ENCODE measurements at places on chromosomes 3 and 15. TPM values are rescaled to one million over a fixed set of nuclear protein-coding genes. Genes with fewer than 3 reads are reported as not detected.
A peak's percentile ranks its signal among the peaks of the same experiment; 100 is the strongest.

Gene MTHFS
- 7.1 TPM for total RNA-seq

DNA sequence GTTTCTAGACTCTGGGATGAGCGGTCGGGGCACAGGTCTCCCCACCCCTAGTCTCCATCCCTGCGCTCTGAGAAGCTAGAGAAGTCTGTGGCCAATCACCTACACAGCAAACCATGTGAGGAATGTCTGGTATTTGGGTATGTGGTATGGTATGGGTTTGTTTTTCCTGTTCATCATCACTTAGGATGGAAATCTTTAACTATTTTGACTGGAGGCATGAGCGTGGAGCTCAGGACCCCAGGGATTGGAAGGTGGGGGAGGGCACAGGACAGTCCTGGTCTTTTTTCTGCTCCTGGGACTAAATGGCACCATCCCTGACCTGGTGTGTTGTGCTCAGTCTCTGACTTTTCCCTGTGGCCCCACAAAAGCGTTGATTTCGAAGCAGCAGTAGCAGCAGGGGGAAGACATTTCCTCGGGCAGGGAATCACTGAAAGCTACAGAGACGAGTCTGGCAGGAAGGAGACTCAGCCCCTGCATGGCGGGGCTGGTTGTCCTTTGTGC lies 191.7 kb upstream of the TPM1 start:
- H3K27me3 ChIP-seq = no peaks in the 10 kb centered on the region
- H3K4me1 ChIP-seq = peaks cover 9% of the 10 kb centered on the region

Gene RSRC1
- 38.5 TPM for total RNA-seq

Gene CHRFAM7A
- total RNA-seq = not detected

Gene PLSCR2
- not detected for total RNA-seq

Gene WWTR1
- 181 TPM for total RNA-seq

Gene MLF1
- total RNA-seq = 9.8 TPM

DNA sequence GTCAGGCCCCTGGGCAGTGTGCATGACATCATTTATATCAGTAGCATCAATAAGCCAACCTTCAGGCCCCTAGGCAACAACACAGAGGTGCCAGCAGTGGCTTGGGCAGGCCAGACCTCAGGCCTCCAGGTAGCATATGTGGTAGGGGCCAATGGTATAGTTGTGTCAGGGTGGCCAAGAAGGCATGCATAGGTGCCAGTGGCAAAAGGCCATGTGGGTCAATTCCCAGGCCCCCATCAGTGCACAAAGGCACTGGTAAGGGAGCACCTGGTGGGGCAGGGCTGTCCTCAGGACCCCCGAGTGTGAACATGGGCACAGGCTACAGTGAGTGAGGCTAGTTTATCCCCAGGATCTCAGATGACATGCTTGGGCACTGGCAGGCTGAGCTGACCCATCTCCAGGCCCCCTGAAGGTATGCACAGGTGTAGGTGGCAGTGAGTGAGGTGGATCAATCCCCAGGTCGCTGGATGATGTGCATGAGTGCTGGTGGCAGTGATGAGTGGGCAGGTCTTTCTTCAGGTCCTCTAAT lies 244.1 kb upstream of the ZNF385D start:
- no peak for DNase-seq
- H3K4me3 ChIP-seq = no peak overlapping the region
- H3K27ac ChIP-seq = no peak overlapping the region
- no peaks in the 10 kb centered on the region for H3K4me1 ChIP-seq
- no peaks in the 10 kb centered on the region for H3K36me3 ChIP-seq

DNA sequence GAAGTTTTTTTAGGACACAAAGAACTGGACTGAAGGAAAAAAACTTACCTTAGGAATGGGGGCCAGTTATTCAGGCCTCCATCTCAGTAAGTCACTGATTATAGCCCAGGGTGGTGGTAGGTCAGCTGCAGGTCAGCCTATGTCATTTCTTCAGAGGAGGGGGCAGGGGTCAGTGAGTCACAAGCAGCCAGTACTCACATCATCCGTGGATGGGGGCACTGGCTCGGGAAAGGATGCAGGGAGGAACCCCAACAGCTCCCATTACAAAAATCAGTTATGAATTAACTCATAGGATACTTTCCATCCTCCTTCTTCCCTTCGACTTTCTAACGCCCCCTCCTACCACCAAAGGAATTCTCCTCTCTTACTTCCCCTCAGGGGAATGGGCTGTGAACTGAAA lies 578.3 kb downstream of the PDCD6IP start:
- H3K27me3 ChIP-seq = no peaks in the 10 kb centered on the region
- no peaks in the 10 kb centered on the region for H3K4me1 ChIP-seq
- no peak overlapping the region for H3K4me3 ChIP-seq
- no peak overlapping the region for H3K27ac ChIP-seq
- no peaks in the 10 kb centered on the region for H3K36me3 ChIP-seq

GRCh38 chr3:90062631-90063200 lies 955.3 kb downstream of the EPHA3 start:
- DNase-seq = no peak
- H3K27ac ChIP-seq = no peak overlapping the region
- no peaks in the 10 kb centered on the region for H3K36me3 ChIP-seq
- peaks cover 16% of the 10 kb centered on the region for H3K4me1 ChIP-seq
- no peaks in the 10 kb centered on the region for H3K27me3 ChIP-seq

DNA sequence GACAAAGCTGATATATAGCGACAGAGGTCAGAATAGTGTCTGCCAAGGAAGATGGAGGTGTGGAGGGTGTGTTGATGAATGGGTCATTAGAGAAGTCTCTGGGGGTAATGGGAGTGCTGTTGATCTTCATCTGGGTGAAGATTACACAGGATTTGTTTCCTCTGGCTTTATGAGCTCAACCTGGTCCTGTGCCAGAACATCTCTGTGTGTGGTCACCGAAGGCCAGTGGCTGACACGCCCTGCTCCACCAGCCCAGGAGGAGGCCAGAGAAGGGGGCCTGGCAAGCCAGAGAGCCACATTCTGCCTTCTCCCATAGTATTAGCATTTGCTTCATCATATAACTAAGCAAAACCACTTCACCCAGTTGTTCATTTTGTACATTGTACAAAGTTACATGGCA lies 121.1 kb downstream of the ZNF621 start:
- no peak overlapping the region for H3K4me3 ChIP-seq
- no peaks in the 10 kb centered on the region for H3K27me3 ChIP-seq

- H3K27ac ChIP-seq = no peak overlapping the region
- H3K27me3 ChIP-seq = no peaks in the 10 kb centered on the region
- H3K4me1 ChIP-seq = peaks cover 6% of the 10 kb centered on the region
- H3K4me3 ChIP-seq = no peak overlapping the region
- peak; percentile 40 for DNase-seq
Observed at GRCh38 chr15:70358871-70359647, 261.3 kb upstream of the TLE3 start.

Measured in vagina (tissue), 2 donors.